ENCODE measurements at places on chromosomes 4 and X.

DNA sequence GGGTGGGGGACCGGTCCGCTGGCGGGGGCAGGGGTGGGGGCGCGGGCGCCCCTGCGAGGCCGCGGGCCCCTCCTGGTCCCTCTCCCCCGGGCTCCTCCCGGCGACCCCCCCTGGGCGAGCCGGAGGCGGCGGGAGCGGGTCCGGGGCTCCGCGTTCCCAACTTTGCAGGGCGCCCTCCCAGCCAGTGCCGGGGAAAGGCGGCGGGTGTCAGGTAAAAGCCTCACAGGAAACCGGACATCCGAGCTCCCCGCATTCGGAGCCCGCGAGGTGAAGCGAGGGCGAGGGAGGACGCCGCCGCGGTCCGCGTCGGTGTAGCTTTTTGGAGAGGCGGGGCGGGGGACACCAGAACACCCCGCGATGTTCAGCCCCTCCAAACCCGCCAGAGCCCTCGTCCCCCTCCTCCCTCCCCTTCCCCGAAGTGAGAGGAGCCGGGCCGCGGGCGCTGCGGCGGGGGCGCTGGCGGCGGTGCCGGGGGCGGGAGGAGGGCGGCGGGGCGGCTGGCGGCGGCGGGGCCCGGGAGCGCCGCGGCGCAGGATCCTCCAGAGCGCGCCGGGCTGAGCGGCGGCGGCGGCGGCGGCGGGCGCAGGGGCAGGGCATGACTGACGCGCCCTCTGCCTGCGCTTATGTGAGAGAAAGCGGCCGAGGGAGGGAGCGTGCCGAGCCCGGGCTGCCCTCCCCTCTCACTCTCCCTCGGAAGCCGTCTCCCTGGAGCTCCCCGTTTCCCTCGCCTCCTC, at the start of gene VEGFC:
TSS of gene VEGFC (minus strand) at position 597 of the 734 bp plus-strand sequence. CDS start 611 bp downstream, outside the sequence.
- DNase-seq, result no peak

- DNase-seq, result no peak
Observed at GRCh38 chr4:147288512-147288911, 192.4 kb upstream of the EDNRA start.

GRCh38 chrX:129831091-129831885, 12.4 kb downstream of the ZDHHC9 start:
- no peak for DNase-seq

- no peak for DNase-seq
Observed at GRCh38 chr4:119682099-119682498, 53.5 kb upstream of the PDE5A start.

GRCh38 chr4:84957514-84958420, 8.7 kb downstream of the WDFY3 start:
- no peak for DNase-seq

- DNase-seq, result peak; percentile 28
Observed at GRCh38 chrX:139720136-139720535, 12.2 kb upstream of the MCF2 start.

DNA sequence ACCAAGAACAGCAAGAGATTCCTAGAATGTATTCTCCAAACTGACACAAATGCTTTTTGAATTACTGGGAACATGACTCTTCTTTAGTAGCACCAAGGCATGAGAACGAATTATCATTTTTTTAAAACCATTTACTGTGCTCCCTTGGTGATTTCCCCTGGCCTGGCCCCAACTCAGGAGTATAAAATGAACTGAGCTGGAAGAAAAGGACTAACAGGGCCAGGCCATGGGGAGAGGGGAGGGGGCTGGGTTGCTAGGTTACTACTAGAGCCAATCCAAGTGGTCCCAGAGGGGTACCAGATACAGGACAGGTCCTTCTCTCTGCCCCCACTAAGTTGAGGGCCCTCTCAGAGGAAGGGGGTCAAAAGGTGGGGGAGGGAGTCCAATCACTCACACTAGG, 23.1 kb downstream of the SASH3 start:
- DNase-seq, result no peak

- DNase-seq, result peak; percentile 4
Observed at GRCh38 chrX:3549411-3549911, 164.0 kb downstream of the PRKX start.

DNA sequence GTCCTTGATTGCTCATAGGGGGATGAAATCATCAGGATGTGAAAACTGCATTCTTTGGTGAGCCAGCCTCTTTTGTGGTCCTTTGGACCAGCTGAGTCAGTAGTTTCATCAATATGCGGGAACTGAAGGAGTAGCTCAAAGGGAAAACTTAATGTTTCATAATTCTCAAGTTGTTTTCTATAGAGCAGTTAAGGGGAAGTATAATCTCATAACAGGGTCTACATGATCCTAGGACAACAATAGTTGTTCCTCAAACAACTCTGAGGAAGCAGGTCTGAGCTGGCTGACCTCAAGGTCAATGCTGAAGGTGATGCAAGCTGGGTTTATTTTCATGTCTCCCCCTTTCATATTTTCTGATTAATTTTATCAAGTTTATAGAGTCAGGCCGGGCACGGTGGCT, 36.1 kb upstream of the IRF2 start:
- DNase-seq, result no peak

DNA sequence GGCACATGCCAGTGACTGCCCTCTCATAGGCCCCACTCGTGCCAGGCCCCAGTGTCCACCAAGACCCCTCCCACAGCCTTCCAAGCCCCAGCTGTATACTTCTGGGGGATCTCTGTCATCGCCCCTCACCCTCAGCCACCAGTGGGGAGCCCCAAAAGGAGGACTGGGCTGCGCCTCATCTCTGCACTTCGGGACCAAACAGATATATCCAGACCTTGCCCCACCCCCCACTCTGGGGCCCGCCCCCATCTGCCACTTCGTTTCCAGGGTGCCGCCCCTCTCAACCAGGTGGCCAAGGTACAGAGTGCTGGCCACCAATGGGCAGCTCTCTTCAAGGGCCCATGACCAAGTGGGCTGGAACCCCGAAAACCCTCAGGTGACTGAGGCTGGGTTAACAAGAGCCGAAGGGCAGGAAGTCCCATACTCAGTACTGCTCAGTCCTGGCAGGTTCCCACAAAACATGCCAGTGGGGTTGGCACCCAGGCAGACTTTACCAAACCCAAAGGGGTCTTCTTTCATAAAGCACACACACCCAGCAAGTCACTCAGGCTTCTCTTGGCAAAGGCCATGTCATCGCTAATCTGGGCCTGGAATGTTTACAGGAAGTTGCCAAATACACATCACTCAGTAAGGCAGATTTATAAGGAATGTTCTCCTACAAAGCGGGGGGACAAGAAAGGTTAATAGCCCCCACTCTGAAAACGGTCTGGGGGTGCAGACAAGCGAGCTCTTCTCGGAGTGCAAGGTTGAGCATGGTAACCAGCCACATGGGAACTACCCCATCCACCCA, 4.4 kb downstream of the ZFYVE28 start:
- DNase-seq, result no peak
